Stimulated activated CD4-positive, alpha-beta T cell treated with anti-CD3 and anti-CD28 coated beads, Interleukin-4, amount 100 ng/mL, for 4 hours (primary cell): ENCODE measurements at places on chromosomes 11 and 22.
A peak's percentile ranks its signal among the peaks of the same experiment; 100 is the strongest.

GRCh38 chr11:16977994-16978315, 36.3 kb downstream of the PLEKHA7 start:
- no peak for DNase-seq

DNA sequence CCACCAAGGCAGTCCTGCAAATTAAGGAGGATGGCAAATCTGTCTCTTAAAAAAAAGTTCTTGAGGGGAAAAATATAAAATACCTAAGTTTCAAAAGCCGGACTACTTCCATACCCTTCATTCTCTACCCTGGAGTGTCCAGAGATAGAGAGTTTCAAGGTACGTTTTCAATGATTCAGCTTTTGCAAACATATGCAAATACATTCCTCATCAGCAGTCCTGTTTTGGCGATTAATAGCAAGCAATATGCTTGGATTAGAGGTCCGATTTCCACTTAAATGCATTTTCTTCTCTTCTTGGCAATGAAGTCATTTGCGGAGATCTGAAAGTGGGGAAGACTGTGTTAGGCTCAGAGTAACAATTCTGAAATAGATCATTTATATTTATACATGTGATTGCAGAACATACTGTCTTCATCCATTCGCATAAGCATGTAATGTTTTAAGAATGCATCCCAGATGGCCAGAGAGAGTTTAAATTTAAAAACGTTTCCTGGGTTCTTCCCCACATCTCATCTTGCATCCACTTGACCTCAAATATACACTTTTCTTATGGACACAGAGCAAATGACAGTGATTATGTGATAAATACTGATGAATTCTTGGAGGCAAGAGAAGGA, 13.8 kb upstream of the TFIP11 start:
- no peak for DNase-seq

DNA sequence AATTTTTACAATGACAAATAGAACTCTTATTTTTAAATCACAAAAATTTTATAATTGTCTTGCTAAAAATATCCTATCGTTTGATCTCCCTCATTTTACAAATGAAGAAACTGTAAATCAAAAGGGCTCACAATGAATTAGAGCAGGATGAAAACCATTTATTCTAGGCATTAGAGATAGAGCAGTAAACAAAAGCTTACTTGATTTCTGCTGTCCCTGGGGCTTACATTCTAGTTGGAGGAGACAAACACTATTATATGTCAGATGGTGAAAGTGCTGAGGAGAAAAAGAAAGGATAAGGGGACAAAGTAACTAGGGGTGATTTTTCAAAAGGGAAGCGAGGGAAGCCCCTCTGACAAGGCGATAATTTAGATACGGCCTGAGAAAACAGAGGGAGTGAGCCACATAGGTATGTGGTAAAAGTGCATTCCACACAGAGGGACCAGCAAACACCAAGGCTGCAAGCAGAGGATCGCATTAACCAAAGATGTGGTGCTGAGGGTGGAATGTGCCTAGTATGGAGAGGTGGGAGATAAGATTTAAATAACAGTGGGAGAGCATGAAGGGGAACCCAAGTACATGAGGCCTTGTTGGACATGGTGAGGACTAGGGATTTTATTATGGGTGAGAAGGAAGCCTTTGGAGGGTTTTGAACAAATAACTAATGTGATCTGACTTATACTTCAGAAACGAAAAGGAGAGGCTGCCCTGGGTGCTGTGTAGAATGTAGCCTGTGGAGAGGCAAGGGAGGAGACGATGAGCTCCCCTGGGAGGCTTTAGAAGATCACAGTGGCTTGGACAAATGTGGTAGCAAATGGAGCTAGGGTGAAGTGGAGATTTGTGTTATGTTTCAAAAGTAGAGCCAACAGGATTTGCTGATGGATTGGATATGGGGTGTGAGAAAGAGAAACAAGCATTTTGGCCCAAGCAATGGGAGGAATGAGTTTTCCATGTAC, 62.1 kb downstream of the PDHX start:
- DNase-seq: no peak

GRCh38 chr11:19436932-19437331, 196.2 kb upstream of the E2F8 start:
- DNase-seq: no peak

GRCh38 chr11:23948851-23949250, 548.0 kb upstream of the LUZP2 start:
- no peak for DNase-seq

- no peak for DNase-seq
Measured at GRCh38 chr11:104484804-104485554, 321.0 kb upstream of the PDGFD start.

DNA sequence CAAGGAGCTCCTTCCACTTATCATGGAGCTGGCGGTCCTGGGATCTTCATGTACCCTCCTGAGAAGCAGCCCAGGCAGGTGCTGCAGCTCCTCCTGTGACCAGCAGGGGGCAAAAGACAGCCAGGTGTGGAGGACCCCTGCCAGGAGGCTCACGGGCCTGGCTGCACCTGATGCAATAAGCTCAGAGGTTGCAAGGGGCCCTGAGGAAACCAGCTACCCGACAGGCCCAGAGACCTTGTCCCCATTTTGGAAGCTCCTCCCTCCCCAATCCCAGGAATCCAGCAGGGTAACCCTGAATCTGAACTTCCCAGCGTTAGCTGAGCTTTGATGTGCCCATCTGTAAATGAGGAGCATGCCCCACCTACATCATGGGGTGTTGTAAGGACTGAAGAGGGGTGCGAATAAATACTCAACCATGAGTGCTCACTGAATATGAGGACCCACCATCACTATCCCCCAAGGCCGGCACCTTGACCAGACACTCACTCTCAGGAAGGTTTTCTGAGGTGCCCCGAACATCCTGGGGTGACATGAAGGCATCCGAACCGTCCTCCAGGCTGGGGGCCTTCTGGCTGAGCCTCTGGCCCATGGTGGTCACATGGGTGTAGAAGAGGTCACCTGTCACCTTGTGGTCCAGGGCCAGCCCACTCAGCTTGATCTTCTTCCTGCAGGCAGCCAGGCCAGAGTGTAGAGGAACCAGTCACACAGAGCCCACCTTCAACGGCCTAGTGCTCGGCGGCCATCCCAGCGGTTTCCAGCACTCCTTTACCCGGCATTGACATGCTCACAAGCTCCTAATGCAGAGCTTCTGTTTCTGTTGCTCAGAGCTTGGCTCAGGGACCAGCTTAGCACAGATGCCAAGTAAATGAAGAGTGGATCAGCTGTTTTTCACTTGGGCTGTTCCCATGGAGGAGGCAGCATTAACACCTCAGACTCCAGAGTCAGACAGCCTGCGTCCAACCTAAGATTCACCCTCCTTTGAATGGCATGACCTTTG, 21.7 kb downstream of the SLC43A1 start:
- DNase-seq: peak; percentile 70

- DNase-seq: no peak
Measured at GRCh38 chr11:12270215-12270797, 107.1 kb upstream of the PARVA start.

DNA sequence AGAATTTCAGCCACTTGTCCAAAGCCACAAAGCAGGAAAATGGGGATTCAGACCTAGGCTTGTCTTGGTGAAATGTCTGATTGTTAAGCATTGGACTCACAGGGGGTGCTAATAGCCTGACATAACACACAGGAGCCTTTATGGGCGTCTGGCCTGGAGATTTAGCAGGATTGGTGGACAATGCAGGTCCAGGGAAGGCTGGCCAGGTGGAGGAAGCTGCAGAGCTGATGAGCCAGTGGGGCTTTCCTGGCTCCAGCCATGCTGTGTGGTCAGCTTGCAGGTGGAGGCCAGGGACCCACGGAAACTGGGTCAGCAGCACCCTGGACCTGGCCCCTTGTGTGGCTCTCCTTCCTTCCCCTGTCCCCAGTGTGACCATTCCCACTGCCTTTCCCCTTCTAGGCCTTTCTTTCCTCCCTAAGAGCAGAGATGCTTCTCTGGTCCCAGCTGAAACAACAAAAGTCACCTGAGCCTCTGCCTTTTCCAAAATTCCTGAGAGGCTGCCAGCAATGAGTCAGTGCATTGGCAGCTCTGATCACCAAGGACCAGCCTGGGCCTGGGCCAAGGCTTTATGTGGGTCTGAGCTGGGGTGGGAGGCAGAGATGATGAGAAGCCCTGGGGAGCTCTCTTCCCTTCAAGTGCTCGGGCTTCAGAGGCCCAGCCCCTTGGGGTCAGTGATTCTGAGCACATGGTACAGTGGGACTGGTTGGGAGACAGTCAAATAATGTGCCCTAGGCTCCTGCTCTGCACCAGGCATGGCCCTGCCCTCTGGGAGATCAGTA, 85.2 kb downstream of the CCDC81 start:
- DNase-seq: no peak

GRCh38 chr11:124329787-124330478, 9.9 kb upstream of the OR8D2 start:
- no peak for DNase-seq

GRCh38 chr11:118618115-118618990, 10.9 kb downstream of the PHLDB1 start:
- no peak for DNase-seq

DNA sequence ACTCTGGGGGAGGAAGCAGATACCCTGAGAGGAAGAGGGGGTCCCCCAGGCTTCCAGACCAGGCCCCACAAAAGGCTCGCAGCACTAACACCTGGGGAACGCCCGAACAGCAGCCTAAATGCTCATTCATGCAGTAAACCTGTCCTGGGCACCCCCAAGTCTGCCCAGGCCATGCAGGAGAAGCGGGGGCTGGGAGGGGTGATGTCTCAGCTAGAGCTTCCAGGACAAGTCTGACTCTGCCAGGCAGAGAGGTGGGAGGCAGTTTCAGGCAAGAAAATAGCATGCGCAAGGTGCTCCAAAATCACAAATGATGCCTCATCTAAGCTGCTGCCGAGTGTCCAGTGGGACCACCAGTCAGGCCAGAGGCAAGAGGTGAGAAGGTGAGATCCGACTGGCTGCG, 14.6 kb downstream of the CABP7 start:
- DNase-seq: no peak

GRCh38 chr11:76347466-76347865, 33.5 kb downstream of the THAP12 start:
- DNase-seq: no peak

DNA sequence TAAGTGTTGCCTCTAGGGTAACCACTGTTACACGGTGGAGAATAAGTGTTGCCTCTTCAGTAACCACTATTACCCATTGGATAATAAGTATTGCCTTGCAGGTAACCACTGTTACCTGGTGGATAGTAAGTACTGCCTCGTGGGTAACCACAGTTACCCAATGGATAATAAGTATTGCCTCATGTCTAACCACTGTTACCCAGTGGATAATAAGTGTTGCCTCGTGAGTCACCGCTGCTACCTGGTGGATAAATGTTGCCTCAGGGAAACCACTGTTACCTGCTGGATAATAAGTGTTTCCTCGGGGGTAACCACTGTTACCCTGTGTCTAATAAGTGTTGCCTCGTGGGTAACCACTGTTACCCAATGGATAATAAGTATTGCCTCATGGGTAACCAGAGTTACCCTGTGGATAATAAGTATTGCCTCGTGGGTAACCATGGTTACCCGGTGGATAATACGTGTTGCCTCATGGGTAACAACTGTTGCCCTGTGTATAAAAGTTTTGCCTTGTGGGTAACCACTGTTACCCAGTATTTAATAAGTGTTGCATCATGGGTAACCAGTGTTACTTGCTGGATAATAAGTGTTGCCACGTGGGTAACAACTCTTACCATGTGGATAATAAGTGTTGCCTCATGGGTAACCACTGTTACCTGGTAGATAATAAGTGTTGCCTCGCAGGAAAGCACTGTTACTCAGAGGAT, 12.3 kb upstream of the NXPE4 start:
- DNase-seq: no peak

GRCh38 chr11:46352063-46352841, 5.0 kb downstream of the DGKZ start:
- peak; percentile 66 for DNase-seq

DNA sequence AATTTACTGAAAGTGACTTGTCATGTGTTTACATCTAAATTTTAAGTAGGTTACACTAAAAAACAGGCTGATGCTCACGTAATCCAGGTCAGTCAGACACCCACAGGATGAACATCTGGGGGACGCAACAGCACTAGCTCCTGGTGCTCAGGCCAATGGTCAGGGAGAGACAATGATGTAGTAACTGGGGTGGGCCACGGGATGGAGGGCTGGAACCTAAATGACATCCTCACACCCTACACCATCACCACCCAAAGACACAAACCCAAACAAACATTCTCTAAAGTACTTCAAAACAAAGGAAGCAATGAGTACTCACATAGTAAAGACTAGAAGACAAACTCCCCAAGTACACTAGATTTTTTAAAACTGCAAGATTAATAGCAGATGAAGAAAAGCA, 53.5 kb upstream of the SLC25A1 start:
- DNase-seq: no peak
